ENCODE measurements at places on chromosomes 1 and 21.

GRCh38 chr21:17636711-17637110, 24.0 kb upstream of the BTG3 start:
- DNase-seq = no peak

DNA sequence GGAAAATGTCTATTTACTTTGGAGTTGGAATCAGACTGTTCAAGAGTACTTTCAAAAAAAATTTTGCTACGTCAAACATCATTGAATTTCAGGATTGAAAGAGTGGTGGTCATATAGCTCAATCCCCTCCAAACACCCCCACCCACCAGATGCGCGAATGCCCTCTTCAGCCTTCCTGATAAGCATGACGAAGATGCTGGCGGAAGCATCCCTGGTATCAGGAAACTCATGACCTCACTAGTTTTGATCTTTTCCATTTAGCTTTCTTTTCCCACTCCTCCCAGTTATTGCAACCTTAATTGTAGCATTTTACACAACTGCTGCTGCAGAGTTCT, 104.4 kb downstream of the LEPR start:
- DNase-seq = no peak

DNA sequence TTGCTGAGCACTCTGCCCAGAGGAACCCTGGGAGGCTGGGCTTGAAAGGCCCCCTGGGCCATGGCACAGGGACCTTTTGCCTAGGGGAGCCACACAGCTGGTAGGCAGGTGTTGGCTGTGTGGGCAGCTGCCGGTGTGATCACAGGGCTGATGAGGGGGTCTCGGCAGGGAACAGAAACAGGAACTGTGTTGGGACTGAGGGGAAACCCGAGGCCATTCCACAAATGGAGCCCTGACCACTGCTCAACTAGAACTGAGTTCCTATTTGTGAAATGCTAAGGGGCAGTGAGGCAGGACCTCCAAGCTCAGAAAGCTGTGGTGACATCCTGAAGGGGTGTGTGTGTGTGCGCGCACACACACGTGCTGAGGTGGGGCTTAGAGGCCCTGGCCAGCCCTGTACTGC, 6.4 kb upstream of the THEM5 start:
- no peak for DNase-seq

- DNase-seq = no peak
Observed at GRCh38 chr1:229196404-229197264, 74.3 kb upstream of the RAB4A start.

GRCh38 chr1:220680085-220680687, 10.0 kb upstream of the C1orf115 start:
- DNase-seq = peak; percentile 46

DNA sequence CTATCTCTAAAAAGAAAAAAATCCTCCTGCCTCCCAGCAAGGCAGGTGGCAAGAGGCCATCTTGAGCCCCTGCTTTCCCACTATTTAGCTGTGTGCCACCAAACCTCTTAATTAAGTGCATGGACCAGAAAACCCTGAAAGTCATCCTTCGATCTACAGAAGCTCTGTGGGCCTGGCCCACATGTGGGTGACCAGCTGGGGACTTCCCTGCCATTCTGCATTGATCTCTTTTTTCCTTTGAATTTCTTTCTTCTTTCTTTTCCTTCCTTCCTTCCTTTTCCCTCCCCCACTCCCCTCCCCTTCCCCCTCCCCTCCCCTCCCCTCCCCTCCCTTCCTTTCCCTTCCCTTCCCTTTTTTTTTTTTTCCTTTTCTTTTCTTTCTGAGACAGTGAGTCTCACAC, 38.0 kb downstream of the KIF21B start:
- DNase-seq = no peak

- no peak for DNase-seq
Observed at GRCh38 chr1:40936931-40937339, 42.6 kb upstream of the CTPS1 start.

- no peak for DNase-seq
Observed at GRCh38 chr1:202562444-202563060, 147.7 kb downstream of the SYT2 start.

DNA sequence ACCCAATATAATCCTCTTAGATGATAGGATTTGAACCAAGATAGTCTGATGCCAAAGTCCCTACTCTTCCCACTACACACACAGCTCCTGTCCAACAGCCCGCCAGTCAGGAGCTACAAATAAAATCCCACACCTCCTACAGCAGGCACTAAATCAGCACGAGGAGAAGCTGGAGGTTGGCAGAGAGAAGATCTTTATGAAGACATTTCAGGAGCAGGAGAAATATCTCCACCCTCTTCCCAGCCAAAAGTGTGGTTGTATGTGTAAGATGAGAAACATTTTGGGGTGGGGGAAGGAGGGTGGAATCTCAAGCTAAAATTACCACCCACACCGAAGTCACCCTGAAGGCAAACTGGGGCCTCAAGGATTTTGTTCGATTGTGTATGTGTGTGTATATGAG, 54.5 kb downstream of the PLXNA2 start:
- DNase-seq = no peak

GRCh38 chr1:68188060-68188538, 44.2 kb downstream of the WLS start:
- DNase-seq = no peak

DNA sequence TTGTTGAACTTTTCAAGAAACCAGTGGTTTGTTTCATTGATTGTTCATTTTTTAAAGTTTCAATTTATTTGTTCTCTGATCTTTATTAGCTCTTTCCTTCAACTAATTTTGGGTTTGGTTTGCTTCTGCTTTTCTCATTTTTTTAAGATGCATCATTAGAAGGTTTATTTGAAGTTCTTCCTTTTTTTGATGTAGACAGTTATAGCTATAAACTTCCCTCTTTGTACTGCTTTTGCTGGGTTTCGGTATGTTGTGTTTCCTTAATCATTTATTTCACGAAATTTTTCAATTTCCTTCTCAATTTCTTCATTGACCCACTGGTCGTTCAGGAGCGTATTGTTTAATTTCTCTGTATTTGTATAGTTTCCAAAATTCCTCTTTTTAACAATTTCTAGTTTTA, 133.3 kb upstream of the GPR52 start:
- DNase-seq = no peak

DNA sequence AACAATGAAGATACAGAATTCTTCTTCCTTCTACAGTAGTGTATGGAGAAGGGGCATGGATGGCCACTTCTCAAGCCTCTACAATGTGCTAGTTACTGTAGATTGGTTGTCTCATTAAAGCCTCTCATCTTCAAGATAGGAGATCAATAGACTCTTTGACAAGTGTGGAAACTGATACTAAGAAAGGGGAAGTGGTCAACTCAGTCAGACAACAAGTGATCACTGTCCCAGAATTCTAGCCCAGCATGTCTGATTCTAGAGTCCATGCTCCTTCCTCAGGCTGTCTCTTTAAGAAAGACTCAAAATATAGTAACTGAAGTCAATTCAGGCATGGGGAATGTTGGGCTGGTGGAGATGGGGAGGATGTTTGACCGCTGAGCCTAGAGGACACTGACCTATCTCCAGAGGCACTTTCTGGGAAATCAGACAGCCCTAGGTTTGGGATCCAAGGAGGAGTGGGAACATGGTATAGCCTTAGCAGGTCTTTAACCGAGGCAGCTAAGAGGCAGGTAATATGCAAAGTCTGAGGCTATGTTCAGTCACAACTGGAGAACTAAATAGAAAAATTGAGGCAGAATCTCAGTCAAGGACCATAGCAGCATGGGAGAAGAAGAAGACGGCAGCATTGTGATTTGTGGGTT, 39.3 kb upstream of the EYA3 start:
- no peak for DNase-seq
